CD8-positive, alpha-beta memory T cell (primary cell): ENCODE measurements at places on chromosomes 6 and 20.

- no peak for DNase-seq
Measured at GRCh38 chr20:62628691-62629090, 13.6 kb upstream of the SLCO4A1 start.

- no peak for DNase-seq
Measured at GRCh38 chr6:75279418-75279817, 5.2 kb downstream of the TMEM30A start.

DNA sequence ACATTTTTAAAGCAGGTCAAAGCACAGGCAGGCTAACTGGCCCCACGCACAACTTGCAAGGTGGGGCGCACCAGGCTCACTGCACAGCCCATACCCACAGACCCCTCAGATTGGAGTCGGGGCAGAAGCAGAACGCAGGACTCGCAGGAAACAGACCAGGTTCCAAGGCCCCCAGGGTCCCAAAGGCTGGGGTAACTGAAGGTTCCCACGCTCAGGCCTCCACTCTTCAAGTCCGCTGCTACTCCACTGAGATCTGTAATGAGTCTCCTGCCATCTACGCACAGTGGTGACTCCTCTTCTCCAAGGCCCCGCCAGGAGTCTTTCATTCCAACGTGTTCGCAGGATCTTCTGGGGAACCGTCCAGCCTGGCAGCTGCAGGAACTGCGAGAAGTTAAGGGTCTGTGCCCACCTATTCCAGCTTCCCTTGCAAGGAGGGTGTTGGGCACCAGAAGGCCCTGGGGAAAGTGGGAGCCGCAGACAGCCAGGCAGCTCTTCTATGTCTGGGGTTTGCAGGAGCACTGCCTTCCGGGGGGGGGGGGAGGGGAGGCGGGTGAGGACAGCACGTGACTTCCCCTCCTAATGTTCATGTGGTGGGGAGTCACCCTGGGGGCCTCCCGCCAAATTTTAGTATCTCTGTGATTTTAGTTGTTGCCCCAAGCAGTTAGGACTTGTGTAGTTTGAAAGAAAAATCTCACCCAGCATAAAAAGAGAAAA is 2.0 kb upstream of the TAF4 start:
- no peak for DNase-seq

GRCh38 chr6:115896538-115897129 is 164.1 kb downstream of the FRK start:
- DNase-seq, result no peak
